ENCODE measurements at places on chromosomes 2 and 18.

DNA sequence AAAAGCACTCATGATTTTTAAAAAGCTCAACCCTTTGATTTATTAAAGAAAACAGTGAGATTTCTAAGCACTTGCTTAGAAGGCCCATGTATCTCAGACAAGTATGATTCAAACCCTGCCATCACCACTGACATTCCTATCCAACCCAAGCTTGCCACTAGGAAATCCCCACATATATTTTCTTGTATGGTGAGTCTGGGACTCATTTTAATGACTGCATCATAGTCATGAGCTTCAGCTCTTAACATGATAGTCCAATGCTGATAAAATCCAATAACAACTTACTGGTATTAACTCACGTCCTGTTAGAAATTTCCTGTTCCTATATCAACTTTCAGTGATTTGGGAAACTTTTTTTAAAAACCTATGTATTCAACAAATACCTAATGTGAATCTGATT lies 39.4 kb upstream of the NCKAP5 start:
- H3K4me1 ChIP-seq, result no peaks in the 10 kb centered on the region
- no peaks in the 10 kb centered on the region for H3K36me3 ChIP-seq
- DNase-seq, result no peak
- no peaks in the 10 kb centered on the region for H3K27me3 ChIP-seq

GRCh38 chr18:9755615-9756014 lies 47.5 kb downstream of the RAB31 start:
- no peak for DNase-seq
- no peak overlapping the region for H3K4me3 ChIP-seq
- H3K4me1 ChIP-seq, result no peaks in the 10 kb centered on the region
- no peaks in the 10 kb centered on the region for H3K27me3 ChIP-seq
- no peaks in the 10 kb centered on the region for H3K36me3 ChIP-seq
- no peak overlapping the region for H3K27ac ChIP-seq

- DNase-seq, result no peak
- no peak overlapping the region for H3K4me3 ChIP-seq
- no peaks in the 10 kb centered on the region for H3K27me3 ChIP-seq
- H3K4me1 ChIP-seq, result no peaks in the 10 kb centered on the region
- no peaks in the 10 kb centered on the region for H3K36me3 ChIP-seq
Observed at GRCh38 chr2:191789796-191790195, 57.1 kb downstream of the CAVIN2 start.

DNA sequence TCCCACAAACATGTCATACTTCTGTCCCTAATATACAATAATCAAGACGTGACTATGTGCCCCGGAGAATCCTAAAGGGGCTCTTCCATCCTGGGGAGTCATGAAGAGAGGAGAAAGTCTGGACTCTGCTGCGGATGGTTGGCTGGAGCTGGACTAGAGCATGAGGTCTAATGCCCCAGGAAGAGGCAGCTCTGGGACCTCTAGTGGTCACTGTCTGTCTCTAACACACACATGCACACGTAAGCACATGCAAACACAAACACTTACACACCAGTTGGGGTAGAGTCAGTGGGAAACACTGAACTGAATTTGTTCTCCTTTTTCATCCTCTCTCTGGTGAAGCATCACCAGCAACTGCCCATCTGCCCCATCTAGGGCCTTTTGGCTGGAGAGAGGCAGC lies 271.6 kb downstream of the TDRD15 start:
- H3K4me1 ChIP-seq, result no peaks in the 10 kb centered on the region
- DNase-seq, result no peak
- H3K27ac ChIP-seq, result no peak overlapping the region
- no peaks in the 10 kb centered on the region for H3K27me3 ChIP-seq

- H3K27ac ChIP-seq, result peak overlapping the region; percentile 31
- H3K4me3 ChIP-seq, result no peak overlapping the region
- H3K36me3 ChIP-seq, result no peaks in the 10 kb centered on the region
- H3K4me1 ChIP-seq, result peaks cover 15% of the 10 kb centered on the region
Observed at GRCh38 chr2:209624192-209624938, 147.3 kb upstream of the UNC80 start.

- no peaks in the 10 kb centered on the region for H3K27me3 ChIP-seq
- H3K4me3 ChIP-seq, result no peak overlapping the region
- H3K4me1 ChIP-seq, result peaks cover 18% of the 10 kb centered on the region
Observed at GRCh38 chr2:130332271-130333073, 10.2 kb upstream of the IMP4 start.

DNA sequence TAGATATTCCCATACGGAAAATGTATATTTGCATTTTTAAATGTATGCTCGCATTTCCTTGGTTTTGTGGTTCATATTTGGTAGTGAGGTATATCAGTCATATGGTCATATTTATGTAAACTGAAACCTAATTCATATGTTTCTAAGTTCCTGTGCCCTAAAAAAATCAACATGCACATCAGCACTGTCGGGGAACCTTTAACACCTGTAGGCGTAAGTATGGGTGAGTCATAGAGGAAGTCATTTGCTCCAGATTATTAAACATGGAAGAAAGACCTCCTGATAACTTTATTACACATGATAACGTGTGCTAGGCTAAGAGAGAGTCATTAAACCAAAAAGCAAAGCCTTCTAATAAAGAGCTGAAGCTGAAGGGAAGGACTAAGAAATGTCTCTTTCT lies 437.7 kb downstream of the NRXN1 start:
- no peak for DNase-seq
- no peak overlapping the region for H3K4me3 ChIP-seq
- no peaks in the 10 kb centered on the region for H3K27me3 ChIP-seq
- H3K4me1 ChIP-seq, result no peaks in the 10 kb centered on the region
- no peak overlapping the region for H3K27ac ChIP-seq
- no peaks in the 10 kb centered on the region for H3K36me3 ChIP-seq

GRCh38 chr2:146879882-146880281 lies 964.9 kb upstream of the ACVR2A start:
- H3K36me3 ChIP-seq, result no peaks in the 10 kb centered on the region
- DNase-seq, result no peak
- H3K27ac ChIP-seq, result no peak overlapping the region
- H3K27me3 ChIP-seq, result no peaks in the 10 kb centered on the region
- H3K4me1 ChIP-seq, result no peaks in the 10 kb centered on the region

DNA sequence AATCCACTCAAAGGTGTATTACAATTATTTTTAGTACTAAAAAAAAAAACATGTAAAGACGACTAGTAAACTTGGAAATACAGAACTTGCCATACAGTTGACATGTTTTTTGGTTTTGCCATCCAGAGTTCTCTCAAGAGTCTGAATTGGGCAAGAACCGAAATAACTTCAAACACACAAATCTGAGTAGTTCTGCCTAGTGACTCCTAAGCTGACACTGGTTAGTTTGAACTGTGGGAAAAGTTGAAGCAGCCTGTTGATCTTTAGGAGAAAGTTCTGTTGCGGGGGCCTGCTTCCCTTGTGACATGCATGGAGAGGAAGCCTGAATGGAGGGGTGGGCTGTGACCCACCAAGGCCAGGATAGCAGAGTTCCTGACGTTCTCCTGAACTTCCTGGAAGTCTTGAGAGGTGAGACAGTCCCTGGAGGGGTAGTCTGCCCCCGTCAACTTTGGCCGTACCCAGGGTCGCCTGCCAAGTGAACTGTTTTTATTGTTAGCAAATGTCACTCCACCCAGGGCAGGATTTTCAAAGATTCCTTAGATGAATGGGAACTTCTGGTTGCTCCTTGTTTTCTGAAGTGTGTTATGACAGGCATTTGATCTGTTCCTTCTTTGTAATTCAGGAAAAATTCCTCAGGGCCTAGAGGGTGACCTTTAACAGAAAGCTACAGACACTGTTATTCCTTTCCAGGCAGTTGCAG lies 85.6 kb upstream of the SPTBN1 start:
- no peaks in the 10 kb centered on the region for H3K4me1 ChIP-seq
- no peaks in the 10 kb centered on the region for H3K27me3 ChIP-seq
- no peak overlapping the region for H3K27ac ChIP-seq
- no peaks in the 10 kb centered on the region for H3K36me3 ChIP-seq

DNA sequence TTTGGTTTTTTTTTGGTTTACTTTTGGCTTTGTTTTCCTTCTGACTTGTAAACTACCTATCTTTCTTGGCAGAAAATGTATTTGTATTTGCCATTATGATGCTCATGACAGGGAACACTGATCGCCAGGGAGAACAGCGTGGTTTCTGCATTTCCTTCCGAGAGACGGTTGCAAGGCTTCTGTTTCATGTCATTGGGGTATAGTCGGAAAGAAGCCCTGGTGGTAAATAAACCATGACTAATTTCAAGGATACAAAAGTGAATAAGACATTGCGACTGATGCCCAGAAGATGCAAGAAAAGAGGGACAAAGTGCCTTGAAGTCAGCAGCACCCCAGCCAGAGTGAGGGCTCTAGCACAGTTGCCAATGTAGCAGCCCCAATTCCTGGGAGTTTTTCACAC lies 4.2 kb upstream of the CAPN14 start:
- no peaks in the 10 kb centered on the region for H3K27me3 ChIP-seq
- H3K4me3 ChIP-seq, result no peak overlapping the region
- no peaks in the 10 kb centered on the region for H3K36me3 ChIP-seq
- H3K27ac ChIP-seq, result no peak overlapping the region
- DNase-seq, result no peak

DNA sequence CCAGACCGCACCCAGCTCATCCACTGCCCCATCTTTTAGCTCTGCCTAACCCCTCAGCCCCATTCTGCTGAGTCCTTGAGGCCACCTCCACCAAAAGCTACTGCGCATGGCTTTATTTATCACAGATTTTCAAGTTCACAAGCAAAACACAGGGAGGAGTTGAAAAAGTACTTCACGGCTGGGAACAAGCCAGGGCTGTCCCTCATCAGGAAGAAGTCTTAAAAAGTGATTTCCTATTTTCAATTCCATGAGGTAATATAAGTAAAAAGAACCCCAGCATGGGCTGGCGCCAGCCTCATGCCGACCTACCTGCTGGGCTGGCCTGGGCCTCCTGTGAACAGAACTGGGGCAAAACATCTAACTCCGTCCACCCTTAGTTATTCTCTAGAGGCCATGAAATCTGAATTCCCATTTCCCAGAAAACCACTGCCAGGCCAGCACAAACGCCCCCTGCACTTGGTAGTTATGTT lies 69.0 kb downstream of the POLR1A start:
- DNase-seq, result peak; percentile 46
- no peaks in the 10 kb centered on the region for H3K36me3 ChIP-seq
- peak overlapping the region; percentile 94 for H3K27ac ChIP-seq
- H3K27me3 ChIP-seq, result no peaks in the 10 kb centered on the region
- peaks cover 38% of the 10 kb centered on the region for H3K4me1 ChIP-seq

DNA sequence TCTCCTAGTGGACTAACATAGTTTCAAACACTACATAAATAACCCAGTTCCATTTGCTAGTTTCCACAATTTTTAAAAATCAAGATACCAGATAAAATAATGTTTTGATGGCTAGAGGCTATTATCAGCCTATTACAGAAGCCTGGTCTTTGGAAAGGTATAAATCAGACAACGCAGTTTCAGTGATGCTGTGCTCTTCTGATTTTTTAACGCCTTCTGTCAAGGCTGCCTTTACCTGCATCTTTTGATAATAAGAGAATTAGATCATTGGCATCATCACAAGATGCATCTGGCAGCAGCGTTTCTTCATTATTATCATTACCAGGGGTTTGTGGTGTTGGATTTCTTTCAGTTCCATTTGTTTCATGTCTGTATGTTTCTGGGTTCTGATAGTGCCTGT lies 268.7 kb downstream of the MTX2 start:
- H3K27ac ChIP-seq, result no peak overlapping the region
- H3K4me1 ChIP-seq, result no peaks in the 10 kb centered on the region
- H3K27me3 ChIP-seq, result no peaks in the 10 kb centered on the region
- H3K4me3 ChIP-seq, result no peak overlapping the region
- no peak for DNase-seq

DNA sequence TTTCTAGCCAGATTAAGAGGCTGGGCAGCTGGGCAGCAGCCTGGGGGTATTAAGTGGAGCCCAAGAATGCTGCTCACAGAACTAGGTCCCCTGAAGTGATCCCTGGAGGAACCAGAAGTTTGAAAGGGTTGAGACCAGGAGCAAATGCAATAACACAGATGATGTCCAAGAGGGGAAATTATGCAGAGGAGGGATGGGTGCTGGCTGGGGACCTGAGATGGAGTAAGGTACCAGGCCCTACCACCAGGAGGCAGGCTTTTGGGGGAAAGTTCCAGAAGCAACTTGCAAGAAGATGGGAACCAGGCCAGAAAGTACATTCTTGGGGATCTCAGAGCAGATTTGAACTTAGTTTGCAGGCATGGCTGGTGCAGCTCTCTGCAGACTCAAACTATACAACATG lies 175.1 kb downstream of the NCK2 start:
- peak overlapping the region; percentile 75 for H3K27ac ChIP-seq
- H3K36me3 ChIP-seq, result no peaks in the 10 kb centered on the region
- peaks cover 6% of the 10 kb centered on the region for H3K4me1 ChIP-seq
- DNase-seq, result no peak

- DNase-seq, result no peak
- H3K4me1 ChIP-seq, result no peaks in the 10 kb centered on the region
- H3K27me3 ChIP-seq, result no peaks in the 10 kb centered on the region
- H3K36me3 ChIP-seq, result no peaks in the 10 kb centered on the region
- no peak overlapping the region for H3K27ac ChIP-seq
- no peak overlapping the region for H3K4me3 ChIP-seq
Observed at GRCh38 chr2:60596411-60596810, 43.0 kb upstream of the BCL11A start.

DNA sequence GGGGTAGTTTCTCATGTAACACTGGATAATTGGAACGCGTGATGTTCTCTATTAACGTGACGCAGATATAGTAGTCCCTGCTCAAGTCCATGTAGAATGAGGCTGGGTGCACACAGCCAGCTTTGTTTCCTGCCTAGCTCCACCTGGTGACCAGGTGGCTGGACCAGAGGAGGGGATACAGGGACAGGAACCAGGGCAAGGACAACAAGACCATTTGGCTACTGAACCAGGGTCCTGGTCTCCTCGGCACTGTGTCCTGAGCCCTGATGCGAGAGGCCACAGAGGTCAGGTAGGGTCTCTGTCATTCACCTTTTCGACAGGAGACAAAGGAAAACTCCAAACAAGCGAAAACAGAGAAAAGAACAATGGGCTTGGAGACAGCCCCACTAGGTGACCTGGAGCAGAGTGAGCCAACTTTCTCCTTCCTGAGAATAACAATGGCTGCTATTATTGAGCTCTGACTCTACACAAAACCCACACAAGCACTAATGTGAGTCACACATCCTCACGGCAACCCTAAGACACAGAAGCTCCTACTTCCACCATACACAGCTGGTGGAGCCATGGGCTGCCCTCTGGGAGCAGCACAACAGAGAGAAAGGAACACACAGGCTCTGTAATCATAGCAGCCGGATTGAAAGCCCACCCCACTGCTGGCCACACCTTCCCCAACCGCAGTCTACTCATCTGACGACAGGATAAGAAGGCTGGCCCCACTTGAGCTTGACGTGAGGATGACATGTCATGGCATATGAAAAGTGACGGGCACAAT lies 67.3 kb upstream of the TEX51 start:
- no peak overlapping the region for H3K27ac ChIP-seq
- no peak for DNase-seq
- no peak overlapping the region for H3K4me3 ChIP-seq
- H3K4me1 ChIP-seq, result no peaks in the 10 kb centered on the region
- H3K36me3 ChIP-seq, result no peaks in the 10 kb centered on the region

GRCh38 chr18:75502286-75502685 lies 74.8 kb upstream of the SMIM21 start:
- no peak overlapping the region for H3K4me3 ChIP-seq
- no peaks in the 10 kb centered on the region for H3K36me3 ChIP-seq
- no peak for DNase-seq
- H3K27me3 ChIP-seq, result no peaks in the 10 kb centered on the region

All from body of pancreas (tissue), 4 donors.